ENCODE measurements at places on chromosomes 1 and 21.
A peak's percentile ranks its signal among the peaks of the same experiment; 100 is the strongest.

GRCh38 chr1:101288491-101288944 lies 51.7 kb downstream of the S1PR1 start:
- peak; percentile 91 for DNase-seq

- DNase-seq: no peak
Observed at GRCh38 chr1:231690059-231690458, 63.5 kb downstream of the DISC1 start.

GRCh38 chr1:49016030-49016977 lies 239.6 kb upstream of the BEND5 start:
- no peak for DNase-seq

- no peak for DNase-seq
Observed at GRCh38 chr1:12287869-12288268, 58.0 kb downstream of the VPS13D start.

DNA sequence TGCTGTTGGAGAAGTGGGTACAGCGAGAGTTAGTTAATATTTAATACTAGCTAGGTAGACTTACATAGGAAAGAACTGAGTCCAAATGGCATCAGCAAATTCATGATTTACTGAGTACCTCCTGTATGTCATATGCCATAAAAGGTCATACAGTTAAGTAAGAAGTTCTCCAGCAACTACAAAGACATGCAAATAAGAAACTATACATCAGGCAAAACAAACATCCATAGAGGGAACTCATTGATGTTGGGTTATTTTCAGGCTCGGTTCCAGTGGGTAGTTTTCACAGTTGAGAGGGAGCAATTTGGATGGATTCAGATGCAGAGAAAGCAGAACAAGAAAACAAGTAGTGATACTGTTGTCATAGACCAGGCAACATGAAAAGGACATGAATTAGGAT lies 164.9 kb upstream of the L1TD1 start:
- no peak for DNase-seq

DNA sequence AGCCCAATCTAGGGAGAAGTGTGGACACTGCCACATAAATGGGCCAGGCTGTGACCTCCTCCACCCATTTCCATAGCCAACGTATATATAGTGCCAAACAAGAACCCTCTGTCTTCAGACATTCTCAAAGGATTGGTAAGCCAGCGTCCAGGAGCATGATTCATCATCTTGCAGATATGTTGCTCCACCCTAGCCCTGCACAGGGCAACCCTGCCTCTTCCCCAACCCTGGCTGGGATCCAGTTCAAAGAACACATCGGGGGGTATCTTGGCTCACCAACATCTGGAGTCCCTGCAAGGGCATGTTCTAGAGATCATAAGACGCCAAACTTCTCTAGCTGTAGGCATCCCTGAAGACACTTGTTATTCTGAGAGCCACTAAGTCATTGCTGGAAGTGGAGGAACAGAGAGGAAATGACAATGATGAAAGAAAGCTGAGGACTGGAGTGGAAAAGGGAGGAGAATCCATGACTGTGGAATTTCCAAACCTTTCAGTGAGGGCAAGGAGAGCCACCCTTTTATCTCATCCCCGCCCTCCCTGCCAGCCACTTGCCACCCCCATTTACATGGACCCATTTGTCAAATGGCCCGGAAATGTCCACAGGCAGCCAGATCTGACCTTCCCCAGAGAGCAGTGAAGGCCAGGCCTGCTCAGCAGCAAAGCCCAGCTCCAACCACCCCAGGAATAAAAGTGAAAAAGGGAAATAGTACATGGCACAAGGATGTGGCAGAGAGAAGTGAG lies 144.1 kb upstream of the CTTNBP2NL start:
- DNase-seq: peak; percentile 87

GRCh38 chr1:212177542-212177941 lies 107.7 kb upstream of the PPP2R5A start:
- DNase-seq: no peak

DNA sequence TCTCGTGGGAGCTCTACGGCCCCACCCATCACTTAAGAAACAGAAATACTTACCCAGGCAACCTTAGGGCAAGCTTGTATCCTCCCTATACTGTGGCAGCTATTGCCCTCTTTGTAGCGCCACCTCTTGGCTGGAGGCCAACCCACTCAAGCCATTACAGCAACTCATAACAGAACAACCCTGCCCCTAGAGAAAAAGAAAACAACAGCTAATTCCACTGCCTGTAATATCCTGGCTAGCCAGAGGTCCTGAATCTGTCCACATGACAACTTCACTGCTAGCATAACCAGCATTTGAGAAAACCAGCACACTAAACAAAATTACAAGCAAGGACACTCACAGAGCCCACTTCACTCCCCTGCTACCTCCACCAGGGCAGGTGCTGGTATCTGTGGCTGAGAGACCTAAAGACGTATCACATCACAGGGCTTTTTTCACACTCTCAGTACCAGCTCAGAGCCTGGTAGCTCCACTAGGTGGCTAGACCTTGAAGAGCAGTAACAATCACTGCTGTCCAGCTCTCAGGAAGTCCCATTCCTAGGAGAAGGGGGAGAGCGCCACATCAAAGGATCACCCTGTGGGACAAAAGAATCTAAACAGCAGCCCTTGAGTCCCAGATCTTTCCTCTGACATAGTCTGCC lies 14.5 kb upstream of the MX1 start:
- DNase-seq: no peak

GRCh38 chr1:203823306-203823705 lies 27.9 kb downstream of the ZBED6 start:
- no peak for DNase-seq

DNA sequence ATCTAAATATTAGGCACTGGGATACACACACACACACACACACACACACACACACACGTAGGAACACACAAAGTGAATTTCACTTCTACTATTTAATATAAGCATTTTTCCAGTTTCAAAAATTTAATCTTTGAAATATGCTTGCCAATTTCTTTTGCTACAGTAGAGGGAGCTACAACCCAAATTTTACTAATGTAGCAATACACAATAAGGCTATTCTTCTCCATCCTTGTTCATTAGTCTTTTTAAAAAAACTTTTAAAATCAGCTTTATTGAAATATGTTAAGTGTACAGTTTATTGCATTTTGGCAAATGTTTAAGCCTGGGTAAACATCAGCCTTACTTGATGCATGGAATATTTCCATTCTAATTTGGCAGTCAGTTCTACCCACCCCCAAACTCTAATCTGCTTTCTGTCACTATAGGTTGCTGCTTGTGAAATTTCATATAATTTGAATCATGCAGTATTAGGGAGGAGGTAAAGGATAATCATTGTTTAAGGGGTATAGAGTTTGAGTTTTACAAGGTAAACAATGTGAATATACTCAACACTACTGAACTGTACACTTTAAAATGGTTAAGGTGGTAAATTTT lies 93.0 kb upstream of the TENT5C start:
- DNase-seq: peak; percentile 58

DNA sequence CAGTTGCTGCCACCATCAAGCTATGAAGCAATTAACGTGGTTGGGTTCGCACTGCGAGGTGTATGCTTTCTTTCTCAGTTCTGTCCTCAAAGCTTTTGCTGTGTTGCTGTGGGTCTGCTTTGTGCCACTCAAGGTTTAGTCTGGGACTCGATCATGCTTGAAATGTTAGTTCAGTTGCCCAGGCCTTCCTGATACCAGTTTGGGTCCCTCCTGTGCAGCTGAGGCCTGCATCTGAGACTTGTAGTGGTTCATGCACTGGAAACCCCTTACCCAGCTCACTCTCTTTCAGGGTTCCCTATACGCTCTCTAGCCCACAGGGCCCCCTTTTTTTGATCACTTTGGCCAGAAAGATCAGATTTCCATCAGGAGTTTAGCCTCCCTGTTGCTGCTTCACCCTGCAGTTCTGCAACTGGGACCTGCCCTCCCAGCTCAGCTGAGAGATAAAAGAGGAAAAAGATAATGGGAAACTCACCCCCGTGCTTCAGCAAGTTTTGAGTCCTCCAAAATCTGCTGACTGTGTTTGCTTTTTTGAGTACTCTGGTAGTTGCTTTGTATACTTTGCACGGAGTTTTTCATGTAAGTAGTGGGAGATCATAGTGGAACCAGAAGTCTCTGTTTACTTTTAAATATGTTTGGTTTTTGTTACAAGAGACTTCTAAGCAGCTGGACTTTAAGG lies 317.0 kb downstream of the HHAT start:
- DNase-seq: no peak

DNA sequence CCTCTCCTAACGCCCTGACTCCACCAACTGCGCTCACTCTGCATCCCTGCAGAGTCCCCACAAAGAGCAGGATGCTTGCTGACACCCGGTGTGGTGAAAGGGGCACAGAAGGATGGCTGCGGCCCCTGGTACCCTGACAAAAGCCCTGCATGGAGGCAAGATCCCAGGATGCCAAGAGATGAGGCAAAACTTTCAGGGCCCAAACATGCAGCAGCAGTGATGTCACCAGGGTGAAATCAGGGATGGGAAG lies 36.6 kb downstream of the SLC9A1 start:
- DNase-seq: no peak

GRCh38 chr1:186681801-186682200 lies 1.6 kb upstream of the PTGS2 start:
- DNase-seq: peak; percentile 81

DNA sequence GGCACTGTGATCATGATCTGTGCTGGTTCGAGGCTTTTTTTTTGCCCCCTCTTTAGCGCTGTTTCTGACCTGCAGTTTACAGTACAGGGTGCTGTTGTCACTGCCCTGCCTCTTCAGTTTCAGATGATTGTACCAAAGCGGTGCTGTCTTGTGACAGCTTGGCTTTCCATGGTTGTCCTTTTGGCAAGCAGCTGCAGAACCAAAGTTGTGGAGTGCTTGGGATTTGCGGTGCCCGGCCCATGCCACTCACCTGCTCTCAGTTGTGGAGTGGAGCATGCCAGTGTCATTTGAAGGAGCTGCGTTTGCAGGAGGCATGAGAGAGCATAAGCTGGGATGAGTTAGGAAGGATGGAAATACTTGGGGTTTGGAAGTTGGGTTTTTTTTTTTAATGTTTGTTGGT lies 48.4 kb downstream of the DOP1B start:
- DNase-seq: no peak

- peak; percentile 43 for DNase-seq
Observed at GRCh38 chr1:36154765-36155407, 1.1 kb upstream of the MAP7D1 start.

- DNase-seq: no peak
Observed at GRCh38 chr1:4778056-4778455, 123.6 kb downstream of the AJAP1 start.

DNA sequence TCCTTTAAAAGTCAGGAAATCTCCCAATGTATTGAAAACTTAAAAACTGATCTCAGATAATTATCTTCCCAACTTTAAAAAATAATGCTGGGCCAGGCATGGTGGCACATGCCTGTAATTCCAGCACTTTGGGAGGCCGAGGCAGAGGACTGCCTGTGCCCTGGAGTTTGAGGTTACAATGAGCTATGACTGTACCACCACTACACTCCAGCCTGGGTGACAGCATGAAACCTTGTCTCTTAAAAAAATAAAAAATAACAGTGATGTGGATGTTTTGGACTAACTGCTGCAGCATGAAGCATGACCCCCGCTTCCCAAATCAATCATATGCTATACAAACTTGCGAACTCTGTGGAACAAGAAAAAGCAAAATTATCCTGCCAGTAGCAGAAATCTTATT lies 186.3 kb downstream of the RERE start:
- DNase-seq: peak; percentile 36
